ENCODE measurements at places on chromosomes 16 and 17. TPM values are rescaled to one million over a fixed set of nuclear protein-coding genes. Genes with fewer than 3 reads are reported as not detected.

- DNase-seq: no peak
Observed at GRCh38 chr16:66457888-66458287, 30.8 kb downstream of the BEAN1 start.

GRCh38 chr16:68786685-68787418 lies 49.8 kb downstream of the CDH1 start:
- DNase-seq: no peak

GRCh38 chr16:3223913-3224515 lies 10.9 kb downstream of the ZNF200 start:
- no peak for DNase-seq

PPP1R9B gene
- 73.9 TPM for total RNA-seq

C16orf86 gene
- total RNA-seq: 6.8 TPM

CYLD gene
- 14.9 TPM for total RNA-seq

DNA sequence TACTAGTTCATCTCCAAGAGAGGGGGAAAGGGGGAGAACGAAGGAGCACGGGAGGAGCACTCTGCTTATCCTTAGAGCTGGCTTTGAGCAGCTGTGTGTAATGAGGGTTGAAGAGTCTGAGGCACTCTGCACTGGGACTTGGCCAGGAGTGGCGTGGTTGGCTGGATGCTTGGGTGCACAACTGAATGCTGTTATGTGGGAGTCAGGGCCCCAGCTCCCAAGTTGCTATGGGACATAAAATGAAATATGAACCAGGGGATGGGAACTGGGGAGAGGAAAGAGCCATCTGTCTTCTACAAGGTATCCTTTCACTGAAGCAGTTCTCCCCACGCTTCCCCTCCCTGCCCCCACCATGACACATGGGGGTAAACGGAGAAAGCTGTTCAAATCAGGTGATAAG lies 105.9 kb upstream of the ANKFN1 start:
- no peak for DNase-seq

GRCh38 chr16:27721531-27722181 lies 171.7 kb downstream of the KATNIP start:
- DNase-seq: no peak

C17orf107 gene
- 1.1 TPM for total RNA-seq

- no peak for DNase-seq
Observed at GRCh38 chr17:4503283-4504025, 4.8 kb downstream of the SPNS2 start.

DNA sequence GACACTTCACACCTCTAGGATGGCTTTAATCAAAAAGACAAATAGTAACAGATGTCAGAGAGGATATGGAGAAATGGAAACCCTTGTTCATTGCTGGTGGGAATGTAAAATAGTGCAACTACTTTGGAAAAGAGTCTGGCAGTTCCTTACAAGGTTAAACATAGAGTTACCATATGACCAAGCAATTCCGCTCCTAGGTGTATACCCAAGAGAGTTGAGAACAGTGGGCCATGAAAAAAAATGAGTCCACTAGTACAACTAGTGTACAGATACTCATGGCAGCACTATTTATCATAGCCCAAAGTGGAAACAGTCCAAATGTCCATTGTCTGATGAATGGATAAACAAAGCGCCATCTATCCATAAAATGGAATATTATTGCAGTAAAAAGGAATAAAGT lies 39.1 kb downstream of the OR1D5 start:
- DNase-seq: no peak

GRCh38 chr16:72787514-72788268 lies 260.2 kb downstream of the ZFHX3 start:
- no peak for DNase-seq

DNA sequence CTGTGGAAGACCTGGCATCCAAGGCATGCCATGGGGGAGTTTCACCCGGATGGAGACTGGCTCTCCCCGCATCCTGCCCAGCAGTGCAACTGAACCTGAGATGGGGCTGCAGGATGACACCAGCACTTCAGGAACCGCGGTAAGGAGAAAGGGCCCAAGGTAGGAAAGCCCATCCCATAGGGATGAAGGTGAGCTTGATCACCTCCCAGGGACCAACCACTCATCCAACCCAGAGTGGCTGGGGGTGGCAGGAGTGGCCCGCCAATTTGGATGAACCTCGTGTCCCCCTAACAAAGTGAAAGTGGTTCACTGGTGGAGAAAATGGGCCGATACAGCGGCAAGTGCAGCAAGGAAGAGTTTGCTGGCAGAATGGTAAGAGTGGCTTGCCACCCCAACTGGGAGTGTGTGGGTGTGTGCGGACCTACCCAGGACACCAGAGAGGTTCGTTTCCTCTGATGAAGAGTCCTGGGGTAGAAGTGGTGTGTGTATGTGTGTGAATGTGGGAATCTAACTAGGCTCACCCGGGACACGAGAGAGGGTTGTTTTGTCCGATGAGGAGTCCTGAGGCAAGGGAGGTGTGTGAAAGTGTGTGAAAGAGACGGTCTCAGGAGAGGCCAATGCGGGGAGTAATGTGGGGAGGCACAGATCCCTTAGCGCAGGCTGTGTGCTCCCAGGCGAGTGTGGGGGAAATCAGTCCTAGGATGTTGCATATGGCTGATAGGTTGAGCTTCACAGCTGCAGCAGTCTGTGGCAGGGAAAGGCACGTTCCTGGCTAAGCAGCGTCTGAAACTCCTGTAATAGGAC lies 22.6 kb downstream of the ACSM1 start:
- no peak for DNase-seq

DNA sequence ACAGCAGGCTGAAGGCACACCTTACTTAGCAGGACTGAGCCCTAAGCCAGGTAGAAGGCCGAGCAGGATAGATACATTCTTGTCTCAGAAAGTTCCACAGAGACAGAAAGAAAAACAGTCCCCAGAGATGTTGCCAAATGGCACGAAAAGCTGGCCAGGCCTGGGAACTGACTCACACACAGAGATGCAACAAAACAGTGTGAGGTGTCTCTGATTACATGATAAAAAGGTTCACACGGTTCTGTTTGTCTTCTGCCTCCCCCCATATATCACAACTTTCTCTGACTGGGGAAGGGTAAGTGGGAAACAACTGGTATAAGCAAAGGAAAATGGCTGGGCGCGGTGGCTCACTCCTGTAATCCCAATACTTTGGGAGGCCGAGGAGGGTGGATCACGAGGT lies 1.7 kb downstream of the WBP2 start:
- no peak for DNase-seq

GRCh38 chr17:10156599-10156947 lies 41.8 kb downstream of the GAS7 start:
- DNase-seq: no peak

GRCh38 chr16:21959050-21959449 lies 5.9 kb downstream of the UQCRC2 start:
- no peak for DNase-seq

GAST gene
- not detected for total RNA-seq

DNA sequence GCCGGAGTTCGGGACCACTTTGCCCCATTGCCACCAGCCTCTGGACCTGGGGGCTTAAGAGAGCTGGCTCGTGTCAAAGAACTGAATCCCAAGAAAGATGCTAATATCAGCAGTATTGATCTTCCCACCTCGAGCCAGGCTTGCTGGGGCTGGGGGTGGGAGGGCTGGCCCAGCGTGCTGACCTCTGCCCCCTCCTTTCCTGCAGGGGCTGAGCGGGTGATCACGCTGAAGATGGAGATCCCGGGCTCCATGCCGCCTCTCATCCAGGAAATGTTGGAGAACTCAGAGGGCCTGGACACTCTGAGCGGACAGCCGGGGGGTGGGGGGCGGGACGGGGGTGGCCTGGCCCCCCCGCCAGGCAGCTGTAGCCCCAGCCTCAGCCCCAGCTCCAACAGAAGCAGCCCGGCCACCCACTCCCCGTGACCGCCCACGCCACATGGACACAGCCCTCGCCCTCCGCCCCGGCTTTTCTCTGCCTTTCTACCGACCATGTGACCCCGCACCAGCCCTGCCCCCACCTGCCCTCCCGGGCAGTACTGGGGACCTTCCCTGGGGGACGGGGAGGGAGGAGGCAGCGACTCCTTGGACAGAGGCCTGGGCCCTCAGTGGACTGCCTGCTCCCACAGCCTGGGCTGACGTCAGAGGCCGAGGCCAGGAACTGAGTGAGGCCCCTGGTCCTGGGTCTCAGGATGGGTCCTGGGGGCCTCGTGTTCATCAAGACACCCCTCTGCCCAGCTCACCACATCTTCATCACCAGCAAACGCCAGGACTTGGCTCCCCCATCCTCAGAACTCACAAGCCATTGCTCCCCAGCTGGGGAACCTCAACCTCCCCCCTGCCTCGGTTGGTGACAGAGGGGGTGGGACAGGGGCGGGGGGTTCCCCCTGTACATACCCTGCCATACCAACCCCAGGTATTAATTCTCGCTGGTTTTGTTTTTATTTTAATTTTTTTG lies 8.5 kb downstream of the GJD3 start:
- no peak for DNase-seq

FDXR gene
- 18.1 TPM for total RNA-seq

GRCh38 chr17:58337600-58338453 lies 9.2 kb upstream of the TSPOAP1 start:
- DNase-seq: peak; percentile 96

DNA sequence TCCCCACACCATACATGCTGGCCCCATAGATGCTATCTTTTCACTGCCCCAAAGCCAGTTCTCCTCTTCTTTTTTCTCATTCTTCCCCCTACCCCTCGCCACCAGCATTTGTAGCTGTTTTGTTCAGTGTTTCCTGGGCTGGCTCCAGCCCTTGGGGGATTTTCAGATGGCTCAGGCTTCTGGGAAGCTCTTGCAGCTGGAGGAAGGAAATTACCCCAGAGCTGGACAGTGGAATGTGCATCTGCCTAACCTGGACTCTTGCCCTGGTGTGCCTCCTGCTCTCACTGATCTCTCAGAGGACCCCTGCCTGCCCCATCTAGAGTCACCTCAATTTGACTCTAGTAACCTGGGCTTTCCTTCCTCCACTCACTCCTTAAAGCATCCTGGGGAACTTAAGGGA lies 82.8 kb downstream of the MYH13 start:
- no peak for DNase-seq

GRCh38 chr16:14302399-14303181 lies 231.5 kb downstream of the MRTFB start:
- peak; percentile 57 for DNase-seq

CACNA1G gene
- total RNA-seq: not detected

CNGB1 gene
- total RNA-seq: not detected

- no peak for DNase-seq
Observed at GRCh38 chr16:72174726-72175125, 2.8 kb upstream of the PMFBP1 start.

CA5A gene
- total RNA-seq: not detected

Measured in OCI-LY7 (cell line).